ENCODE measurements at places on chromosomes 3 and 15.

GRCh38 chr15:53590380-53590779 lies 169.1 kb downstream of the WDR72 start:
- no peak for DNase-seq

- no peak for DNase-seq
These were observed 2.0 kb upstream of the TM2D3 start for GRCh38 chr15:101654171-101654570.

GRCh38 chr3:82080792-82081191 lies 319.3 kb upstream of the GBE1 start:
- no peak for DNase-seq

DNA sequence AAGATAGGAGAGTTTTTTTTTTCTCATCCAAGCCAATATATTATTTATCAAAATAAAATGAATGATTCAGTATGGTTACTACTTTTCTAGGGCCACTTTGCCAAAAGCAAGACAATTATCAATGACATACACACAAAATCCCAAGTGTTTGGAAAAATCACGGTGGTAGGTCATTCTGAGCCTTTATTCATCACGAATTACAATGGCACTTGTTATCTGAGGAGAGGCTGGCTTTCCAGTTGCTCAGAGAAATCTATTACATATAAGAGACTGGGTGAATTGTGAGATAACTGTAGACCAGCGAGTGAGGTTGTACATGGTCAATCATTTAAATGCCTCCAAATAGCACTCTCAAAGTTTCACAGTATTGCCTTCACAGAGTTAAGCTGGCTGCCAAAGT lies 20.4 kb upstream of the FGF12 start:
- no peak for DNase-seq

Measured in activated effector memory CD4-positive, alpha-beta T cell treated with Interleukin-2 at 50 U/mL for 16 hours (primary cell).